ENCODE measurements at places on chromosomes 4 and X. TPM values are rescaled to one million over a fixed set of nuclear protein-coding genes. Genes with fewer than 3 reads are reported as not detected.

Gene ATP1B4
- total RNA-seq = not detected

Gene SSX4B
- not detected for total RNA-seq

Gene GLUD2
- total RNA-seq = 0.35 TPM

Gene RAB33B
- total RNA-seq = 8.1 TPM

Gene H2BW2
- not detected for total RNA-seq

Gene RNF150
- total RNA-seq = 0.40 TPM

Gene DCAF4L1
- 0.40 TPM for total RNA-seq

Gene PRSS12
- 1.1 TPM for total RNA-seq

Gene CORIN
- 0.12 TPM for total RNA-seq

Gene SLC34A2
- total RNA-seq = not detected

Gene USP46
- total RNA-seq = 10.9 TPM

Gene SMIM31
- total RNA-seq = 0.10 TPM

Gene GSPT2
- total RNA-seq = 11.6 TPM

Gene HTN1
- total RNA-seq = not detected

Gene PALLD
- total RNA-seq = 83.7 TPM

Gene RIPPLY1
- not detected for total RNA-seq

Gene ASB9
- 24.5 TPM for total RNA-seq

Gene FRAS1
- total RNA-seq = 1.7 TPM
